Vagina (tissue), 2 donors: ENCODE measurements at places on chromosomes 16 and 17. TPM values are rescaled to one million over a fixed set of nuclear protein-coding genes. Genes with fewer than 3 reads are reported as not detected.

CCDC78 gene
- total RNA-seq: 7.6 TPM

GRCh38 chr16:52557236-52557635 lies 10.3 kb upstream of the TOX3 start:
- DNase-seq: no peak
- H3K27ac ChIP-seq: no peak overlapping the region
- H3K4me3 ChIP-seq: no peak overlapping the region
- H3K4me1 ChIP-seq: no peaks in the 10 kb centered on the region
- H3K36me3 ChIP-seq: no peaks in the 10 kb centered on the region

DNA sequence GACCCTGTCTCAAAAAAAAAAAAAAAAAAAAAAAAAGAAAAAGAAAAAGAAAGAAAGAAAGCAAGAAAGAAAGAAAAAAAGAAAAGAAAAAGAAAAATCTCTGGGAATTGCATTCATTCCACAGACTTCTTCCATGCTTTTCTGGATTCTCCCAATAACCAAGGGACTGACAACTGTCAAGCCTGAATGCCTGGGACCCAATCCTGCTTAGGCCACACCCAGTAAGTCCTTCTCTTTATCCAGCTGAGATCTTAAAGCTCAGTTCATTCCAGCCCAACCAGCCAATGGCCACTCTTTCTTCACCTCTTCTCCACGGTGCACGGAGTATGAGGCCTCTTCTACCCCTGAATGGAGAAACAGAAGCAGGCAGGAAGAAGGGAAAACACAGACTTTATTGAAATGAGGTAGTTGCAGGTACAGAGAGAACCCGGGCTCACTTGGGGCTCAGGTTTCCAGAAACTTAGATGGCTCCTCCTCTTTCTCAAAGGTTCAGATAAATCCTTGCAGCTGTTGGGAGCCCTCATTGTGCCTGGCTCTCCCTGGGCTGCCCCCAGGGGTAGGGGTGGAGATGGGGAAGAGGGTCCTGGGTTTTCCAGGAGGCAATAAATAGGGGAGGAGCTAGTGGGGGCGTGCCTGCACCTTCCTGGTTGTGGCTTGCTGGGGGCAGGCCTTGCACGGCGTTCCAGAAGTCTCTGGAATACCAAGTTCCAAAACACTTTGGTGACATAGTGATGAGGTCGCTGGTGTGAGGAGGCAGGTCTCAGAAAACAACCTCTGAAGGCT lies 2.5 kb downstream of the HOXB1 start:
- no peak overlapping the region for H3K27ac ChIP-seq
- no peak overlapping the region for H3K4me3 ChIP-seq
- no peaks in the 10 kb centered on the region for H3K27me3 ChIP-seq
- H3K4me1 ChIP-seq: peaks cover 12% of the 10 kb centered on the region

- no peak overlapping the region for H3K27ac ChIP-seq
- H3K4me3 ChIP-seq: no peak overlapping the region
- no peak for DNase-seq
- H3K36me3 ChIP-seq: no peaks in the 10 kb centered on the region
- H3K27me3 ChIP-seq: no peaks in the 10 kb centered on the region
Observed at GRCh38 chr16:65964752-65965151, 401.7 kb upstream of the CDH5 start.

DNA sequence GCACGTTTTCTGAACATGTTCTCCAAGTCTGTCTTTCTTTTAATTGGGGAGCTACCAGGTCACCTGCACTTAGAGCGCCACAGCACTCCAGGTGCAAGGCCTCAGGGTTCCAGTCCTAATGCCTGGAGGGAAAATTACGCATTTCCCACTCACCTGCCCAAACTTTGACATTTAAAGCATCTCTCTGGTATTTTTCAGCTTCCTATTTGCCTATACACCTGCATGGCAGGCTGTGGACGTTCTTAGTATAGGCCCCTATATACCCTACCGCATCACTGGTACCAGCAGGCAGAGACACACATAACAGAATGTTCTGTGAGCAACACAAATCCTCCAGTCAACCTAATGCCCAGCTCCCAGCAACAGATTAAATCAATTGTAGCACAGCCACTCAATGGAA lies 213.3 kb downstream of the MRTFB start:
- peak overlapping the region; percentile 88 for H3K27ac ChIP-seq
- H3K4me3 ChIP-seq: no peak overlapping the region
- no peaks in the 10 kb centered on the region for H3K36me3 ChIP-seq
- no peak for DNase-seq
